ENCODE measurements at places on chromosomes 12 and 14.

- peaks cover 19% of the 10 kb centered on the region for H3K27me3 ChIP-seq
- H3K4me3 ChIP-seq, result no peak overlapping the region
- DNase-seq, result no peak
- H3K27ac ChIP-seq, result no peak overlapping the region
- no peaks in the 10 kb centered on the region for H3K36me3 ChIP-seq
These were observed 19.3 kb upstream of the KRT7 start for GRCh38 chr12:52213564-52214420.

GRCh38 chr12:103680591-103681141 lies 93.6 kb downstream of the STAB2 start:
- H3K4me3 ChIP-seq, result no peak overlapping the region
- peaks cover 3% of the 10 kb centered on the region for H3K27me3 ChIP-seq
- DNase-seq, result no peak
- no peaks in the 10 kb centered on the region for H3K36me3 ChIP-seq
- H3K27ac ChIP-seq, result no peak overlapping the region

DNA sequence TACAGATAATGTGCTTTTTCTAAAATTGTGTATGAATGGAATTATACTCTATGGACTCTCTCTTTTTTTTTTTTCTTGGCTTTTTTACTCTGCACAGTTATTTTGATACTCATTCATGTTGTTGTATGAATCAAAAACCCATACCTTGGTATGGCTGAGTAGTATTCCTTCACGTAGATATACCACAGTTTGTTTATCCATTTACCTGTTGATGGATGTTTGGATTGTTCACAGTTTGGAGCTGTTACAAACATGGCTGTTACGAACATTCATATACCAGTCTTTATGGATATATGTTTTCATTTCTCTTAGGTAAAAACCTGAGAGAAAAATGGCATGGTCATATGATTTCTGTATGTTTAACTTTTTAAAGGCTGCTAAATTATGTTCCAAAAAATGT lies 43.2 kb downstream of the TMTC3 start:
- H3K4me1 ChIP-seq, result no peaks in the 10 kb centered on the region
- H3K27ac ChIP-seq, result no peak overlapping the region

DNA sequence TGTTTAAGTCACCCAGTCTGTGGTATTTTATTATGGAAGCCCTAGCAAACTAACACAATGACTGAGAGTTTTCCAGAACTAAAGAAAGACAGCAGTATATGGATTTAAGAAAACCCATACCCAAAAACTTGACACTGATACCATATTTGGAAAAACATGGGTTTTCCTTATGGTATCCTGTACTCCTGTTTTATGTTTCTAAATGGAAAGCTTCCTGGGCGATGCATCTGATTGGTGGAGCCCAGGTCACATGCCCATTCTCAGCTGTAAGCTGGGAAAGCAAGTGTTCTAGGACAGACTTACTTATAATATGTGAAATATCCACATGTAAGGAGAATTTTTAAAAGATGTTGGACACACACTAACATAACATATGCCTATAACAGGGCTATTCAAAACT lies 4.5 kb upstream of the RNASE4 start:
- H3K27me3 ChIP-seq, result no peaks in the 10 kb centered on the region
- H3K4me3 ChIP-seq, result no peak overlapping the region
- H3K36me3 ChIP-seq, result no peaks in the 10 kb centered on the region
- no peak for DNase-seq
- peaks cover 18% of the 10 kb centered on the region for H3K4me1 ChIP-seq

DNA sequence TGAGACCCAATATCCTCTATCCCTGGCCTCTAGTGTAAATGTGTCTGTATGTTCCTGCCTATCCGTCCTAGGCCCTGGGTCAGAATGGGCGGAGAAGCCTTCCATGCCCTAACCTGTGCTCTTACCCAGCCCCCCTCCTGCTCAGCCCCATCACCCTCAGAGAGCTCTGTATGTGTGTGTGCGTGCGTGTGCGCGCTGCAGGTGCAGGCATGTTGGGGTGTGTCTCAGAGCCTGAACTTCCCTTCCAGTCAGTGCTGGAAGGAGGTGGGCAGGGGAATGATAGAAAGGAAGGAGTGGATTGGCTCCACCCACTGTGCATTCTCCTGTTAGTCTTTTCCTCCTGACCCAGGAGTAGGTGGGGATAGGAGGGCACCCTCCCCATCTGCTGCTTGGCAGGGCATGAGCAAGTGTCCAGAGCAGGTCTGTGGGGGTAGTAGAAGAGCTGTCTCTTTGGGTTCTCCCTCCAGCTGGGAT lies 7.2 kb downstream of the NAB2 start:
- peaks cover 26% of the 10 kb centered on the region for H3K4me1 ChIP-seq
- H3K27me3 ChIP-seq, result no peaks in the 10 kb centered on the region
- DNase-seq, result no peak
- peak overlapping the region; percentile 29 for H3K4me3 ChIP-seq
- H3K27ac ChIP-seq, result peak overlapping the region; percentile 97

GRCh38 chr14:62189698-62190097 lies 427.5 kb downstream of the SNAPC1 start:
- H3K4me1 ChIP-seq, result no peaks in the 10 kb centered on the region
- no peaks in the 10 kb centered on the region for H3K36me3 ChIP-seq
- no peak overlapping the region for H3K27ac ChIP-seq
- H3K27me3 ChIP-seq, result peaks cover 31% of the 10 kb centered on the region
- H3K4me3 ChIP-seq, result no peak overlapping the region
- DNase-seq, result no peak

- H3K27ac ChIP-seq, result no peak overlapping the region
- no peaks in the 10 kb centered on the region for H3K27me3 ChIP-seq
- H3K4me3 ChIP-seq, result no peak overlapping the region
- no peaks in the 10 kb centered on the region for H3K36me3 ChIP-seq
- no peak for DNase-seq
These were observed 15.7 kb upstream of the IFT81 start for GRCh38 chr12:110108309-110109036.

DNA sequence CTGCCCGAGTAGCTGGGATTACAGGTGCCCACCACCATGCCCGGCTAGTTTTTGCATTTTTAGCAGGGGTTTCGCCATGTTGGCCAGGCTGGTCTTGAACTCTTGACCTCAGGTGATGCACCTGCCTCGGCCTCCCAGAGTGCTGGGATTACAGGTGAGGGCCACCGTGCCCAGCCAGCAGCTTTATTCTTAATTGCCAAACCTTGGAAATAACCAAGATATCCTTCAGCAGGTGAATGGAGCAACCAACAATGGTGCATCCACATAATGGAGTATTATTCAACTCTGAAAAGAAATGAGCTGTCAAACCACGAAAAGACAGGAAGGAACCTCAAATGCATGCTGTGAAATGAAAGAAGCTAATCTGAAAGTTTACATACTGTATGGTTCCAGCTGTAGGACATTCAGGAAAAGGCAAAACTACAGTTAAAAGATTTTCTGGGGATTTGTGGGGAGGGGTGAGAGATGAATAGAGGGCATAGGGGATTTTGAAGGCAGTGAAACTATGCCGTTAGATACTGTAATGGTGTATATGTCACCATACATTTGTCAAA lies 118.8 kb upstream of the CCND2 start:
- H3K4me1 ChIP-seq, result peaks cover 61% of the 10 kb centered on the region
- peaks cover 4% of the 10 kb centered on the region for H3K36me3 ChIP-seq
- no peak for DNase-seq
- no peak overlapping the region for H3K4me3 ChIP-seq
- no peak overlapping the region for H3K27ac ChIP-seq
- H3K27me3 ChIP-seq, result no peaks in the 10 kb centered on the region

DNA sequence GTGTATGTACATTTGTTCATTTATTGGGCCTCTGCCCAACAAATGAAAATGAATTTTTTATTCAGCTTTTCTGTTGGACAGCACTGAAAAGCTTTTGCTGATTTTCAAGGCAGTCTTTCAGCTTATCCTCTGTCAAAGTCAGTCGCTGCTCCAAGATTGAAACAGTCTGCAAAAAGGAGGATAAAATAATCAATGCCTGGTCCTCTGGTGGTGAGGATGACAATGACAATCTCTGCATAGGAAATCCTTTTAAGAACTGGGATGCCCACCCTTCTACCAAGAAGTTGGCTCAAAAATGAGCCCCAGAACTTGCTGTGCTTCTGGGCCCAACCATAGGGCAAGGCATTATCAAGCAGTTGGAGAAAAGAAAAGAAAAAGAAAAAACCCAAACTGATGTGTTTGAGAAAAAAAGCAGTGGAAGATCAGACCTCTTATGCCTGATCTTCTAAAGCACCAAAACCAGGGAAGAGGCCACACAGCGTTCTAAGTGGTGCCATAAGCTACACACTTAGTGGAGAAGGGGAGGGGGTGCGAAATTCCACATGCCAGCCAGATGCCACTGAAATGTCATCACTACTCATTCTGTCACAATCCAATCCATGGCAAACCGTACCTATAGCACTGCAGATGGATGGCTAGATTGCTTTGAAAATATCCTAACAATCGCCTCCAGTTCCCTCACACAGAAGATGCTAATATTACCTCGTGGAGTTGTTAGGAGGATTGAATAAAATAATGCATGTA lies 69.0 kb upstream of the DUSP6 start:
- DNase-seq, result no peak
- H3K36me3 ChIP-seq, result peaks cover 9% of the 10 kb centered on the region
- H3K27me3 ChIP-seq, result no peaks in the 10 kb centered on the region
- H3K4me3 ChIP-seq, result no peak overlapping the region
- no peaks in the 10 kb centered on the region for H3K4me1 ChIP-seq

GRCh38 chr14:22122829-22123560 lies 449.4 kb upstream of the OR4E1 start:
- no peak for DNase-seq
- H3K4me3 ChIP-seq, result peak overlapping the region; percentile 75
- peak overlapping the region; percentile 93 for H3K27ac ChIP-seq
- no peaks in the 10 kb centered on the region for H3K27me3 ChIP-seq

GRCh38 chr14:82419933-82420332 lies 886.3 kb upstream of the SEL1L start:
- H3K27ac ChIP-seq, result no peak overlapping the region
- no peaks in the 10 kb centered on the region for H3K27me3 ChIP-seq
- H3K4me3 ChIP-seq, result no peak overlapping the region
- peaks cover 16% of the 10 kb centered on the region for H3K36me3 ChIP-seq

- no peak for DNase-seq
- no peak overlapping the region for H3K27ac ChIP-seq
- H3K4me1 ChIP-seq, result no peaks in the 10 kb centered on the region
- H3K4me3 ChIP-seq, result no peak overlapping the region
- H3K27me3 ChIP-seq, result peaks cover 10% of the 10 kb centered on the region
These were observed 77.4 kb downstream of the TMTC1 start for GRCh38 chr12:29706311-29706710.

DNA sequence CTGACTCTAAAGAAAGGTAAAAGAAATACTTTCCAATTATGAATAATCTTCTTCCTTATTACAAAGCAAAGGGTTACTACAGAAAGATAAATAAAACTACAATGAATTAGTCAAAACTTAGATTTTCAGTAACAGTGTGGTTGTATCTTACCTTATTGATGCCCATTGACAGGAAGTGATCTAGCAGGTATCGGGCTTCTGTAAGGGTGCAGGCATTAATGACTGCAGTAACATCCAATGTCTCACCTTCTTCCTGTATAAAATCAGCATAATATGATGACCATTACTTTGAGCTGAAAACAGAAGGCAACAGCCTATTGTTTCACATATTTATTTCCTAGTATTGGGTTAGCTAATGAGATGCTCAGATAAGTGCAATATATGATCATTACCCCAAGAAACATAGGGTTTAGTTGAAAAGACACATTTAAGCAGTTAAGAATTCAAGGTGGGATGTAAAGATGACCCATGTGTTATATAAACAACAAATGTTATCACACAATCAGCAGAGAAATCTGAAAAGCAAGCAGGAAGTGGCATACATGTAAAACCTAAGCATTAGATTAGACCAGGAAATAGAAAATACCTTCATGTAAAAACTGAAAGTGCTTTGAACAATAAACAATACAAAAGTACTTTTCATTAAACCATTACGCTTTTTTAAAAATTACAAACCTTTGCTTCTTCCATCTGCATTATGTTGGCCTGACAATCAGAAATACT lies 111.2 kb downstream of the KIF21A start:
- H3K4me3 ChIP-seq, result no peak overlapping the region
- no peak for DNase-seq
- H3K4me1 ChIP-seq, result peaks cover 11% of the 10 kb centered on the region
- peaks cover 5% of the 10 kb centered on the region for H3K36me3 ChIP-seq
- H3K27ac ChIP-seq, result peak overlapping the region; percentile 5

- H3K27me3 ChIP-seq, result no peaks in the 10 kb centered on the region
- H3K36me3 ChIP-seq, result no peaks in the 10 kb centered on the region
- no peak overlapping the region for H3K27ac ChIP-seq
- no peak overlapping the region for H3K4me3 ChIP-seq
- H3K4me1 ChIP-seq, result peaks cover 4% of the 10 kb centered on the region
- no peak for DNase-seq
These were observed 69.6 kb upstream of the CHST11 start for GRCh38 chr12:104387190-104387589.

DNA sequence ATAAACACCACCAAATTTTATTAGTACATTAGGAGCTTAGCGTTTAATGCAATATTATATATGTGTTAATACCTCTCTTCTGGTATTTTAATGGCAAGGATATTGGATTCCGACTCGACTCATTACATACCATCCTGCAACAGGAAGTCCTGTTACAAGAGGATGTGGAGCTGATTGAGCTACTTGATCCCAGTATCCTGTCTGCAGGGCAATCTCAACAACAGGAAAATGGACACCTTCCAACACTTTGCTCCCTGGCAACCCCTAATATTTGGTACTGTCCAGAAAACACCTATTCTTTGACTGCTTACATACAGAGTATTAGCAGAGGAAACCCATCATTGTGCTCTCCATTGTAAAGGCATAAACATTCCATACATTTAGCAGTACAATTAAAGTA lies 45.2 kb downstream of the VEZT start:
- peaks cover 9% of the 10 kb centered on the region for H3K36me3 ChIP-seq
- no peaks in the 10 kb centered on the region for H3K27me3 ChIP-seq
- no peak overlapping the region for H3K27ac ChIP-seq
- peaks cover 9% of the 10 kb centered on the region for H3K4me1 ChIP-seq

GRCh38 chr14:79437951-79438350 lies 773.4 kb downstream of the DIO2 start:
- no peaks in the 10 kb centered on the region for H3K27me3 ChIP-seq
- no peak overlapping the region for H3K27ac ChIP-seq
- no peak for DNase-seq
- no peaks in the 10 kb centered on the region for H3K4me1 ChIP-seq
- H3K36me3 ChIP-seq, result no peaks in the 10 kb centered on the region

DNA sequence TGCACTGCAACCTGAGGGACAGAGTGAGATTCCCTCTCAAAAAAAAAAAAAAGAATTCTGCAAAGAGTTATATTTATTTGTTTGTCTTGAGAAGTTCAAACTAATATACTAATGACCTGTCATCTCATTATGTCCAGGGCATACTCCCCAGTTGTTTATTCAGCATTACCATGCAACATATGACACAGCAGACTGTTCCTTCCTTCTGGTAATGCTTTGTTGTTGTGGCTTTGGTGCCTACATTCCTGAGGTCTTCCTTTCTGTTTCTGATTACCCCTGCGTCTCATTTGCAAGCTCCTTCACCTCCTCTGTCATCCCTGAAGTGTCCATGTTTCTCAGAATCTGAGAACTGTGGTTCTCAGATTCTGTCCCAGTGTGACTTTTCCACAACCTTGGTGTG lies 55.3 kb downstream of the DERA start:
- H3K27ac ChIP-seq, result no peak overlapping the region
- H3K4me3 ChIP-seq, result no peak overlapping the region
- peaks cover 45% of the 10 kb centered on the region for H3K36me3 ChIP-seq

- DNase-seq, result no peak
- no peaks in the 10 kb centered on the region for H3K27me3 ChIP-seq
- H3K27ac ChIP-seq, result no peak overlapping the region
- peaks cover 11% of the 10 kb centered on the region for H3K4me1 ChIP-seq
These were observed 216.2 kb upstream of the KRR1 start for GRCh38 chr12:75727577-75727976.

- H3K36me3 ChIP-seq, result no peaks in the 10 kb centered on the region
- DNase-seq, result no peak
- H3K4me3 ChIP-seq, result no peak overlapping the region
- no peak overlapping the region for H3K27ac ChIP-seq
- no peaks in the 10 kb centered on the region for H3K4me1 ChIP-seq
These were observed 172.2 kb downstream of the SNAPC1 start for GRCh38 chr14:61934385-61934784.

Measured in naive thymus-derived CD8-positive, alpha-beta T cell (primary cell).